ENCODE measurements at places on chromosomes 12 and 14. TPM values are rescaled to one million over a fixed set of nuclear protein-coding genes. Genes with fewer than 3 reads are reported as not detected.

Gene KLHL33
- total RNA-seq, result 0.11 TPM

Gene PDE3A
- total RNA-seq, result not detected

DNA sequence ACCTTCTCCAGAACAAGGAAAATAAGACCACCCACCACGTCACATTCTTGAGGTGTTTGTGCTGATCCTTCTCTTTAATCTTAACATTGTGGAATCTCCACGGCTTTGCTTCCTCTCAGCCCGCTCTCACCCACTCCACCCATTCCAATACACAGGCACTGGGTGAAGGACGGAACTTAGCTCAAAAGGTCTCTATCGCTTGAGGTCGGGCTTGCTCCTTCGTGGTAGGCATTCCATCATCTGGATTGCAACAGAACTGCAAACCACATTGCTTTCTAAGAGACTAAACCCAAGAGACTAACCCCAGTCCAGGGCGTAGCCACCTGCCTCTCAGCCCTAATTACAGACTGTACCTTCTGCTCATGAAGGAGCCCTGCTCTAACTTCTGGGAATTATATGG lies 24.0 kb upstream of the MDM2 start:
- DNase-seq, result no peak
- H3K4me1 ChIP-seq, result peaks cover 9% of the 10 kb centered on the region
- no peaks in the 10 kb centered on the region for H3K27me3 ChIP-seq
- H3K36me3 ChIP-seq, result no peaks in the 10 kb centered on the region

Gene MGAT4C
- total RNA-seq, result not detected

GRCh38 chr14:68518761-68519670 lies 273.9 kb downstream of the ZFP36L1 start:
- H3K27ac ChIP-seq, result peak overlapping the region; percentile 69
- peaks cover 59% of the 10 kb centered on the region for H3K36me3 ChIP-seq
- no peaks in the 10 kb centered on the region for H3K27me3 ChIP-seq
- no peak for DNase-seq
- peaks cover 68% of the 10 kb centered on the region for H3K4me1 ChIP-seq
- H3K4me3 ChIP-seq, result no peak overlapping the region

Gene B3GNT4
- 2.8 TPM for total RNA-seq

DNA sequence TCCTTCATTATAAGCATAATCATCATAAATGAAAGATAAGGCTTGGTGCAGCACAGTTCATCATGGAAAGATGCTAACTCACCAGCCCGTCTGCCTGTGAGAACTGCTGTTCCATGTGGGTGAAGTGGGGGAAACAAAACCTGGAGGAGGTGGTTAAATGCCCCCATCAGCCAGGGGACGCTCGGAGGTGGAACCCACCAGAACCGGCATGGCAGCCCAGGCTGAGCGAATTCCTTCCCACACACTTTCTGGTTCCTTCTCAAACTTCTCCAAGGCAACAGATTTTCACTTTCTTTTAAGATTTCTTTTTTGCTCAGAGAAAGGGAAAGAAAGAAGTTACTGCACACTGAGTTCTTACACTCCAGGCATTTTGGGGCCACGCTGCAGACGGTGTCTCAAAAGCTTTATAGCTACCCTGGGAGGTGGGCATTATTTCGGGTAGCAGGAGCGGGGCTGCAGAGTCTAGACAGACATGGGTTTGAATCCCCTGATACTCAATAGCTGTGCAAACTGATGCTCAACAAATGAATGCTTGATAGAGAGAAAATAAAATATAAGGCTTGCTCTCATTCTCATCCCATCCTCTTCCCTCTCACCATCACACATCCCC lies 190.7 kb downstream of the BCL11B start:
- no peaks in the 10 kb centered on the region for H3K4me1 ChIP-seq
- H3K27ac ChIP-seq, result no peak overlapping the region

Gene SMCO2
- 1.9 TPM for total RNA-seq

Gene C12orf56
- total RNA-seq, result not detected

DNA sequence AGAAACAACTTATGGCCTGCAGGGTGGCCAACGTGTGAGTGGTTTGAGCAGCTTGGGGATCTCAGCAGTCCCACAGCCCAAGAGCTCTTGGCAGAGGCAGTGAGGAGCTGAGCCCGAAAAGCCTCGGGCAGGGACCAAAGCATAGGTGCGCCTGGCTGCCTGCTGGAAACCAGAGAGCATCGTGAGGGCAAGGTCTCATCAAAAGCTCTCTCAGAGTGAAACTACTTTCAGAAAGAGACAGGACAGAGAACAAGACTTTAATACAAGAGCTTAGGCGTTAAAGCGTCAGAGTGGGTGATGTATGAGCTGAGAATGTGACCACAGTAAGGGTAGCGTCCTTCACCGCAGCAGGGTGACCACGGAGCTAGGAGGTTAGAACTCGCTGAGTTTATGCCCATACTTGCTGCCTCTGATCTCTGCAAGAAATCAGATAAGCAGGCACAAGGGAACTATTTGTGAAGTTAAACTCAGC lies 30.8 kb downstream of the LGMN start:
- H3K27me3 ChIP-seq, result no peaks in the 10 kb centered on the region
- no peaks in the 10 kb centered on the region for H3K36me3 ChIP-seq
- no peak overlapping the region for H3K4me3 ChIP-seq
- H3K4me1 ChIP-seq, result peaks cover 8% of the 10 kb centered on the region

GRCh38 chr12:38142974-38143373 lies 173.6 kb upstream of the ALG10B start:
- H3K36me3 ChIP-seq, result no peaks in the 10 kb centered on the region
- H3K27me3 ChIP-seq, result no peaks in the 10 kb centered on the region
- no peak for DNase-seq
- H3K4me3 ChIP-seq, result no peak overlapping the region
- H3K4me1 ChIP-seq, result peaks cover 8% of the 10 kb centered on the region
- H3K27ac ChIP-seq, result no peak overlapping the region

GRCh38 chr14:89391123-89391522 lies 25.9 kb downstream of the FOXN3 start:
- H3K4me1 ChIP-seq, result no peaks in the 10 kb centered on the region
- no peak overlapping the region for H3K27ac ChIP-seq
- DNase-seq, result no peak
- H3K36me3 ChIP-seq, result no peaks in the 10 kb centered on the region
- peaks cover 43% of the 10 kb centered on the region for H3K27me3 ChIP-seq

Gene PRB2
- not detected for total RNA-seq

DNA sequence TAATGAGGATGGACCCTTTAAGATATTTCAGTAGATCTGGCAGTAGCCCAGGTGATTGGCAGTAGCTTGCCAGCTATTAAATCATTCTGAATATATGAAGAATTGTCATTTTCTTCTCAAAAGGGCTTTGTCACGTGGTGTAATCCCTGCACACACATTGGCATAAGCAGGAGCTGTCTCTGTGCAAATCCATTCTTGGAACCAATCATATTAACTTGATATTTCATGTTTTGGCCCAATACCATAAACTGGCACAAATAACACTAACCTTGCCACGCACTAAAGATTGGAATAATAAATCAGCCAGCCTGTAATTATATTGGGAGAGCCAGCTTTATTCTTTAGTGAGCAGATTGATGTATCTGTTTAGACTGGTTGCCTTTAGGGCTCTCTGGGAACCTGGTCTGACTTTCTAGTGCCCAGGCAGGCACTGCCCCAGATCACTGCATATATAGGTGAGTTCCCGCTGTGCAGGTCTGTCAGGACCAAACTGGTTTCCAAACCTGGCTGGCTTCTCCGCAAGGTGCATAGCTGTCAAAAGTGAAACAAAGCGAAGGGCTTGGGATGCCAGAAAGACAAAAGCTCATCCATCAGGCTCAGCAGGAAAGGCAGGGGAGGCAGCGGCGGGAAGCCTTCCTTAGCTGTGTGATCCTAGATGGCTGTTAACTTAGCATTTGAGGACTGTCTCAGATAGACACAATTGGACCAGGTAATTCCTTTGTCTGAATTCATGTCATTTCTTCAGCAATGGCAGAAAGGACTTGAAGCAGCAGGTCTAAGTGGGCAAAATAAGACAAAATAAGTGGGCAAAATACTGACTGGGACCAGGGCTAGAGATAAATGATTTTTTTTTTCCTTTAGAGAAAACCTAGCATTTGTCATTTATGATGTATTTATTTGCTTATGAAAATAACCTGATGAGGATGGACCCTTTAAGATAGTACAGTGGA lies 128.8 kb upstream of the DYRK2 start:
- no peak overlapping the region for H3K4me3 ChIP-seq
- H3K4me1 ChIP-seq, result peaks cover 46% of the 10 kb centered on the region
- DNase-seq, result peak; percentile 84
- no peaks in the 10 kb centered on the region for H3K27me3 ChIP-seq
- no peak overlapping the region for H3K27ac ChIP-seq

DNA sequence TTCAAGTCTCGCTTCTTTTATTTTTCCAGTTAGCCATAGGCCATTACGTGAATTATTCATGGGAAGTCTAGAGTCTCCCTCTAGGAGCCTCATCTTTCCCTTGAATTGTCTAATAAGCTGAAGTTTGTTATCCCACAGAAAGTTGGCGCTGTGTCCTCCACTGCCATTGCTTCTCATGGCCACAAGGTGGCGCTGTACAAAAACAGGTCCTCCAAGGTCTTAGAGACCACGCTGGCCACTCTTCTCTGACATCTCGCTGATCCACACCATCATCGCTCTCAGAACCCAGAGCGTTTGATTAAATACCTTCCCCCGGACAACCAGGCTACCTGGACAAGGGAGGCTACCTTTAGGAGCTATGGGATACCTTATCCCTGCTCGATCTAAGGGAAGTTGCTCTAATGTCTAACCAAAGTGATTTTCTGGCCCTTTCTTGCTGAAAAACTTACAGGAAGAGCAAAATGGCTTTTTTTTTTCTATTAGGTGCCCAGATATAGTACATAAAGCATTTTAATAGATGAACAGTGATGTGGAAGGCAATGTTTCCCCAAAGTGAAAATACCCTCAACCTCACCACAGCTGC lies 110.0 kb downstream of the CCDC60 start:
- peak; percentile 21 for DNase-seq
- H3K27me3 ChIP-seq, result peaks cover 5% of the 10 kb centered on the region
- H3K4me3 ChIP-seq, result no peak overlapping the region
- no peaks in the 10 kb centered on the region for H3K36me3 ChIP-seq
- H3K4me1 ChIP-seq, result peaks cover 11% of the 10 kb centered on the region

DNA sequence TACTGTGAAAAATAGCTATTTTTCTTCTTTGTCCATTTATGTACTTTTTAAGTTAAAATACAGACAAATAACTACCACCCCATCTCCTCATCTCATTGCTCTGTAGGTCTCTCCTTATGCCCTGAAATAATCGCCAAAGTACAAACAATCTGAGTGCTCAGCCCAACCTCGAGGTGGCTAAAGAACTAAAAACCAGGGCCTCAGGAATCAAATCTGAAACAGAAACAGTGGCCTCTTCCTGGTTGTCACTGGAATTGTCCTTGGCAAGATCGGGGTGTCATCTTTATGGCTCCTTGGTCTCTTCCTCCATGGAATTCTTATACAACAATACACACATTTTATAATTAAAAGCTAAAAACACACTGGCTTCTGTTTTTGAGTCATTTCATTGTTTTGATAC lies 182.4 kb downstream of the ASCL1 start:
- no peak overlapping the region for H3K4me3 ChIP-seq
- H3K27me3 ChIP-seq, result no peaks in the 10 kb centered on the region
- no peak for DNase-seq
- no peaks in the 10 kb centered on the region for H3K36me3 ChIP-seq
- H3K4me1 ChIP-seq, result no peaks in the 10 kb centered on the region

DNA sequence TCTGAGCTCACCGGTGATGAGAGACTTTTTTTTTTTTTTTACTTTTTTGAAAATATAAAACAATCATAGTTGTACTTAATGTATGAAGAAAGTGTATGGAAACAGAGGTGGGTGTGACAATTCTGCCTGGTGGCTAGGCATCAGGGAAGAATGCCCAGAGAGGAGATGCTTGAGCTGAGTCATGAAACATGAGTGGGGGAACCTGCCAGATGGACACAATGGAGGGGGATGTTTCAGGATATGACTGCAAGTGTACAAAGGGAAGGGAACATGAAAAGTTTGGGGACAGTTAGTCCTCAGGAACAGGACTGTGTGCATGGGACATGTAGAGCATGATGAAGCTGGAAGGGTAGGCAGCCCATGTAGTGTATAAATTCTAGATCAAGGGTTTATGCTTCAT lies 274.2 kb upstream of the E2F7 start:
- H3K4me1 ChIP-seq, result no peaks in the 10 kb centered on the region
- no peak overlapping the region for H3K4me3 ChIP-seq

GRCh38 chr14:98368916-98369315 lies 903.1 kb downstream of the BCL11B start:
- H3K27ac ChIP-seq, result no peak overlapping the region
- H3K4me1 ChIP-seq, result no peaks in the 10 kb centered on the region
- H3K36me3 ChIP-seq, result no peaks in the 10 kb centered on the region
- H3K4me3 ChIP-seq, result no peak overlapping the region
- DNase-seq, result no peak

- H3K36me3 ChIP-seq, result no peaks in the 10 kb centered on the region
- no peaks in the 10 kb centered on the region for H3K27me3 ChIP-seq
- DNase-seq, result no peak
- no peak overlapping the region for H3K4me3 ChIP-seq
- no peak overlapping the region for H3K27ac ChIP-seq
Observed at GRCh38 chr14:87133073-87133801, 859.7 kb downstream of the GALC start.

Gene ISM2
- 0.20 TPM for total RNA-seq

GRCh38 chr12:93183940-93184671 lies 193.6 kb upstream of the NUDT4 start:
- no peak overlapping the region for H3K27ac ChIP-seq
- no peak for DNase-seq
- no peaks in the 10 kb centered on the region for H3K36me3 ChIP-seq
- no peak overlapping the region for H3K4me3 ChIP-seq
- H3K27me3 ChIP-seq, result no peaks in the 10 kb centered on the region
- H3K4me1 ChIP-seq, result no peaks in the 10 kb centered on the region

Gene IL26
- not detected for total RNA-seq
